ENCODE measurements at places on chromosomes 2 and 18. TPM values are rescaled to one million over a fixed set of nuclear protein-coding genes. Genes with fewer than 3 reads are reported as not detected.

MPP4 gene
- not detected for total RNA-seq

FAM228A gene
- total RNA-seq: 0.15 TPM

LINC00305 gene
- total RNA-seq: not detected

- no peak for DNase-seq
Observed at GRCh38 chr2:161983331-161983651, 90.7 kb downstream of the DPP4 start.

DNA sequence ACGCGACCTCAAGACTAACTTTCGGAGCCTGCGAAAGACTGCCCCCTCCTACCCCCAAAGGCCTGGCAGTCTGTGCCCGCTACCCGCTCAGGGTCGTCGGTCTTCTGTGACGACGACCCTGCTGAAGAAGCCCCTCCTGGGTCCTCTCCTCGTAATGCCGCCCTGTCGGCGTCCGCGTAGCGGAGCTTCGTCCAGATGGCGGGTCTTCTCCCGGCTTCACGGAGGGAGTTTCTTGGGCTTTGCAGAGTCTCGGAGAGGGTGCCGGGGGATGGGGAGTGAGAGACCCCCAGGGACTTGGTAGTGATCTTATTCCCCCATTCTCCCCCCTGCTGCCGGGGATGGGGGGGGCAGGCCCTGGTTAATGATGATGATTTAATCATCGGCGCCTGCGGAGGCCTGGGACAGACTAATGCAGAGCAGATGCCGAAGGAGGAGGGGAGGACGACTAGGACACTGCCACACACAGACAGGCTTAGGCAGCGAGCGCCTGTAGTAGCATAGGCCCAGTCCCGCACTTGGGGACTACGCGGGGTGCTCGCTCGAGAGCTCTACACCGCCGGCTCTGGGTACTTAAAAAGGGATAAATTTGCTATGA, 528 bp upstream of the PCGF1 start:
- DNase-seq: no peak

- no peak for DNase-seq
Observed at GRCh38 chr2:109177635-109178034, 48.6 kb downstream of the SH3RF3 start.

GRCh38 chr2:48860380-48860779, 104.9 kb upstream of the LHCGR start:
- no peak for DNase-seq

DNA sequence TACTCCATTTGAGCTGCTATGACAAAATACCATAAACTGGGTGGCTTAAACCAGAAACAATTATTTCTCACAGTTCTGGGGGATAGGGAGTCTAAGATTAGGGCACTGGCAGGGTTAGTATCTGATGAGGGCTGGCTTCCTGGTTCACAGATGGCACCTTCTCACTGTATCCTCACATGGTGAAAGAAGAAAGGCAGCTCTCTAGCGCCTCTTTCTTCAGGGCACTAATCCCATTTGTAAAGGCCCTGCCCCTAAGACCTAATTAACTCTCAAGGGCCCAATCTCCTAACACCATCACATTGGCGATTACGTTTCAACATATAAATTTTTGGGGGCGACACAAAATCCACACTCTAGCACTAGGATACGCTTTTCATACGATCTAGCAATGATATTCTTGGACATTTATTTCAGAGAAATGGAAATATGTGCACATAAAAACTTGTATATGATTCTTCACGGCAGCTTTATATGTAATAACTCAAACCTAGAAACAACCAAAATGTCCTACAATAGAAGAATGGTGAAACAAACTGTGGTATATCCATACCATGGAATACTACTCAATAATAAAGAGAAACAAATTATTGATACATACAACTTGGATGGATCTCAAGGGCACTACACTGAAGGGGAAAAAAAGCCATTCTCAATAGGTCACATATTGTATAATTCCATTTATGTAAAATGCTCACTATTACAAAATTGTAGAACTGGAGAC, 111.0 kb downstream of the BCL2L11 start:
- no peak for DNase-seq

GRCh38 chr2:201158111-201158929, 24.6 kb upstream of the CASP10 start:
- DNase-seq: peak; percentile 59
